ENCODE measurements at places on chromosomes 6 and 20. TPM values are rescaled to one million over a fixed set of nuclear protein-coding genes. Genes with fewer than 3 reads are reported as not detected.

ANKRD60 gene
- not detected for total RNA-seq

RIPK1 gene
- total RNA-seq, result 26.6 TPM

FAM184A gene
- 0.50 TPM for total RNA-seq

HAO1 gene
- not detected for total RNA-seq

XKR7 gene
- under 0.01 TPM for total RNA-seq
